Stimulated activated CD8-positive, alpha-beta memory T cell treated with anti-CD3 and anti-CD28 coated beads, Interleukin-2, amount 100 ng/mL, for 1 hour (primary cell): ENCODE measurements at places on chromosomes 4 and X.
A peak's percentile ranks its signal among the peaks of the same experiment; 100 is the strongest.

- no peak for DNase-seq
Observed at GRCh38 chrX:94932278-94932965, 1258.4 kb downstream of the FAM133A start.

DNA sequence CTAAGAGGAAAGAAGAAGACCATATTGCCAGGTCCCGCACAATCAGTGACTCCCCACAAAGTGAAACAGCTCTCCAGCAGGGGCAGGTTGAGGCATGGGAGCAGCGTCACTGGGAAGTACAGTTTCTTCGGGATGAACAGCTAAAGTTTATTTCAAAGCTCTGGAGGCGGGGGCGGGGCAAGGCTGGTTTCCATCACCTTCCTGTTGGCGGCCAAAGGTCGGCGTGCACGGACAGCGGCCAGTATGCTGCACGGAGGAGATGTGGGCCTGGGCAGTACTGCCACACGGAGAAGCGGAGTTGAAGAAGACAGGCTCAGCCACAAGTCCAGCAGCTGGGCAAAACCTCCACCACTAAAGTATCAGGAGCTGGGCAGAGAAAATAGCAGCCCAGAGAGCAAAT lies 951 bp upstream of the ZNF518B start:
- DNase-seq, result no peak

DNA sequence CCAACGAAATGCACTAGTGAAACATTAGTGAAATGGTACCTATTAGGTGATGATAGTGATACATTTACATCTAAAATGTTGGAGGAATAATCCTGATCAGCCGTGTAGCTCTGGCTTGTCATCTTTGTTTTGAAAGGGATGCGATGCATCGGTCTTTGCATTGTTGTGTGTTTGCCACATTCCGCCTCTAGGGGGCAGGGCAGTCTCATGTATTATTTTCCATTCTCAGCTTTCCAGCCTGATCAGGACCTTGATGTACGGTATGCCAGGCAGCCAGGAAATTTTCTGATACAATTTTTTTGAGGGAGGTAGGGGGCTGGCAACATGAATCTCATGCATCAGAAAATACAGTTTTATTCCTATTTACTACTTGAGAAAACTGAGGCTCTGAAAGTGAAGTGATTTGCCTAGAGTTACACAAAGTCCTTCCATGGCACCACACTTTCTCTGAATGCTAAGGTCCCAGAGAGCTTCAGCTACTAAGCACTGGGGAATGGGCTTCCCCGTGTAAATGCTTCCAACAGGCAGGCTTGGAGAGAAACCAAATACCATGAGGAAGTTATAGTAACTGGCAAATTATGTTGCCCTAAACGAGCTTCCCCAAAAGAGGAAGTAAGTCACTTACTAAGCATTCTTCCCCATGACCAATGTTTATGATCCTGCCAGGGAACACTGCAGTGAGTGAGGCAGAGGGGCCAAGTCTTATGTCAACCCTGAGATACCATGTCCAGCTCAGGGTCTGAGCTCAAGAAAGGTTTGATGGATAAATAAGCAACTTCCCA lies 31.8 kb upstream of the IQSEC2 start:
- DNase-seq, result peak; percentile 42

GRCh38 chr4:55345980-55346850 lies at the start of gene SRD5A3:
Gene SRD5A3, plus strand, starts transcription at chr4:55346242. Its CDS starts 95 bp downstream, at chr4:55346337.
- peak; percentile 69 for DNase-seq

GRCh38 chrX:69279234-69279633 lies 114.0 kb upstream of the PJA1 start:
- no peak for DNase-seq

GRCh38 chrX:151701071-151701470 lies 5.8 kb downstream of the PRRG3 start:
- no peak for DNase-seq

- no peak for DNase-seq
Observed at GRCh38 chr4:159926871-159927270, 824.0 kb downstream of the RAPGEF2 start.

DNA sequence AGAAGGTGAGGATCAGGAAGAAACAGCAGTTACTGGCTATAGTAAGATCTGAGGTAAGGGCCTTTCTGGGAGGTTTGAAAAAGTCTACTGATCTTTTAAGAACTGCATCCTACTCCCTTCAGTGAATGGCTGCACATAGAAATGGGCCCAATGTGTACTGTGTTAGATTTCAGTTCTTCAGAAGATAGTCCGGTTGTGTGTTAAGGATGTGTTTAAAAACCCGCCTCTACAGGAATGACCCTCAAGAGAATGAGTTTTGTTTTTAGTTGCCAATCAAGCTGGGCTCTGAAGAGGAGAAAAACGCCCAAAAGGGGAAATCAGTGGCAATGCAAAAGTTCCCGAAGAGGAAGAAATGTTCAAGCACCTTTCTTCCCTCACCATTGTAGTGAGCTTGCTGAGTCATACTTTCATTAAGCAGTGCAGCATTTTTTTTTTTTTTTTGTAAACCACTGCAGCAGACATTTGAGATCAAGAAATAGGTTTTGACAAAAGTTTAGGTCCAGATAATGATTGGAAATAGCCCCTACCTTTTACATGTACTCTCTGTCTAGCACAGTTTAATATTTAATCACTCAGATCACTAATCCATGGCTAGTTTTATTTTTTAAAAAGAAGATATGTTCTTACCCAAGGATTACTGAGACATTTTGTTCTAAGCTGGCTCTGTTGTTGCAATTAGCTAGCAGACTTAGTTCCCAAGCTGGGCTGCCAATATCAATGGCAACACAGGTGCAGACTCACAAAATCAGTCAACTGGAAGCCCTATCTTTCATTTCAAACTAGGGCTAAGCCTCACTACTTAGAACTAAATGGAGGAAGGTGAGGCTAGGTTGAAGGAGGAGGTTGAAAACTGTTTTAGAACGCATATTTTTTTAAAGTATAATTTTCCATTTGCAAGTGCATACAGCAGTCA lies 7.0 kb upstream of the TRPC5OS start:
- no peak for DNase-seq

DNA sequence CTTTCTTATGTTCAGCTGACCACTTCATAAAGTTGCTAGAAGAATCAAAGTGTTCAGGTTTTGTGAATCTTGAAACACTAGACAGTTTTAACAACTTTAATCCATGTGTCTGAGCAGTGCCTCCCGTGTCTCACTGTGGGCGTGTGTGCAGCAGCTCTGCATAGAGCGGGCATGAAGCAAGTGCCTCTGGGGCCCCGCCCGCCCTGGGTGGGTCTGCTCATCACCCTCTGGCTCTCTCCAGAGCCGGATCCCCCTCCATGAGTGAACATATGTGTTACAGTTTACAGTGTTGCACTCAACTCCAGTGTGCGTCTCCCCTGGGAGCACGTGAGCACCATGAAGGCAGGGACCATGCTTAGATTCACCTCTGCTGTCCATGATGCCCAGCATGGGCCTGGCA lies 37.6 kb upstream of the CRMP1 start:
- DNase-seq, result no peak

DNA sequence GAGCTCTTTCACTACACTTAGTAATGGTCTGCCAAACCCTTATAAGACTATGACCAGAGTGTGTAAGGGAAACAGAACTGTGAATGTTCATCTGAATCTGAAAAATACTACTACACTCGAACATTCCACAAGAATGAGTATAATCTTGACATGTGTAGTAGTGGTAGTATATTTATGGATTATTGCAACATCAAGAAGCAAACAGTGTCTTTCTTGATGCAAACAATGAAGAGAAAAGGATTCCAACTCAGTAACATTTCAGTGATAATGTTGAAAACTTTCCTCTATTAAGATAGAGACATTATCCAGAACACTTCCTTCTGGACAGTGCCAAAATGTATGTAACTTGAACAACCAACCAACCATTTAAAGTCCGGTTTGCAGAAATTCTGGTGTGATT lies 394.7 kb upstream of the CPEB2 start:
- no peak for DNase-seq

DNA sequence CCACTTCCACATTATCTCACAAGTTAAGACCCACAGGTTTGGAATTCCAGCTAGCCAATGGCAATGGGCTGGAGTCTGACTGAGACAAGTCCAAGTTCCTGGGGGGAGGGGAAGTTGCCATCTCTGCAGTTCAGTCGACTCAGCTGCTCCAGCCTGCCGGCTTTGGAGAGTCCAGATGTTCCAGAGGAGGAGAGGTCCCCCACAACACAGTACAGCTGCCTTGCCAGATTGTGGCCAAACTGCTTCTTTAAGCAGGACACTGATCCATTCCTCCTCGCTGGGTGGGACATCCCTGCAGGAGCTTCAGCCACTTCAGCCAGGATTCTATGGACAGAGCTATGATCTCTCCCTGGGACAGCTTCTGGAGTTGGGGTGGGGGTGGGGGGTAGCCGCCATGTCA lies 199.2 kb downstream of the EDA start:
- DNase-seq, result no peak

GRCh38 chr4:38565271-38566199 lies 98.5 kb upstream of the KLF3 start:
- DNase-seq, result no peak

- no peak for DNase-seq
Observed at GRCh38 chr4:7173841-7174449, 18.4 kb upstream of the SORCS2 start.

- DNase-seq, result no peak
Observed at GRCh38 chr4:84647312-84647884, 64.5 kb downstream of the CDS1 start.
